ENCODE measurements at places on chromosomes 12 and 14.

- no peak for DNase-seq
Measured at GRCh38 chr12:27566159-27566558, 42.2 kb downstream of the PPFIBP1 start.

- no peak for DNase-seq
Measured at GRCh38 chr12:59131462-59131861, 211.2 kb upstream of the LRIG3 start.

- DNase-seq: no peak
Measured at GRCh38 chr14:26873362-26873960, 275.6 kb upstream of the NOVA1 start.

GRCh38 chr12:26273811-26274210 is 78.4 kb downstream of the SSPN start:
- no peak for DNase-seq

DNA sequence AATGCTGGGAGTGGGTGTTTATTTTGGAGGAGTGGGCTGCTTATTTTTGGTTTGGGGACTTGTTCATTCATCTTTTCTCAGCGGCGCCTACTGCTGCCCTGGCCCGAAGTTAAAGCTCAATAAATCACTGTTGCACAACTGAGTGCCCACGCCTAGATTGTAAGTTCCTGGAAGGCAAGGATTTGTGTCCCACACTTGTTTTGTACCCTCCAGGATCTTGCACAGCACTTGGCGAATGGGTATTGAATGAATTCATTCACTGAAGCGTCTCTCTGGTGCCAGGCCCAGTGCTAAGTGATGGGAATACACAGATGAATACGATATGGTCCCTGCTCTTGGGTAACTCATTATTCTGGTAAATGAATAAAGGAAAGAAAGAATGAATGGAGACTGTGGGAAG is 153.3 kb upstream of the PARP11 start:
- no peak for DNase-seq

DNA sequence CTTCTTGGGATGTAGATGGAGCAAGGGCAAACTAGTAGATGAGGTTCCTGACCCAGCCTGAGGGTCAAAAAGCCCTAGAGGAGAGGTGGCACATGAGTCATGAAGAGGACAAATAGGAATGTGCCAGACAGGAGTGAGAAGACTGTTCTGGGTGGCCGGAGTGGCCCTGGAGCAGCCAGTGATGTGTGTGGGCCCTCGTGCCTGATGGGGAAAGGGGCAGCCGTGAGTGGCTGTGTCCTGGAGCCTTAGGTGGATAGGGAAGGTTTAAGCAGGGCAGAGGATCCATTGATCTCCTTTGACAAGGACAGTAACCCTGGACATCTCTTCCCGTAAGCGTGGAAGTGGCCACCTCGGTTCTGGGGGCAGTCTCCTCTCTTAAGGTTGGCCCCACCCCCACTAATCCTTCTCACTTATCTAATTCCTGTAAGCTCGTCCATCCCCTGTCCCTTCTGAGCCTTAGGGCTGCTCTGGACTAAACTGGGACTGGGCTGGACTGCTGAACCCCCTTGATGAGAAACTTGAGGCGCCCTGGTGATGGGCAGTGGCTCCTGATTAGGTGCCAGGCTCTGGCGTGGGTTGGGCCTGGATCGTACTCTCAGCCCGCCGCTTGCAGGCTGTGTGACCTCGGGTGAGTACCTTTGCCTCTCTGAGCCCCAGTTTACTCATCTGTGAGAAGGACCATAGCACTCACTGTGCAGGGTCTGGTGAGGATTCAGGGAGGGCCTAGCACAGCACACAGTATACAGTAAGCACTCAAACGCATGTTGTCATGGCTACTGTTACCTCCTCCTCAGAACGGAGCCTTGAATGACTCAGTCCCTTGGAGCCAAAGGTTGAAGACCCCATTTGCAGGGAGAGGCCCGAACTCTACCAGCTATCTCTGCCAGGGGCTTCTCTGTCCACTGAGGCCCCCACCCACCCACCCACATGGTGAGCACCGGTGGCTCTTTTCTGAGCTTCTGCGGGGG is 4.0 kb downstream of the FAM222A start:
- no peak for DNase-seq

DNA sequence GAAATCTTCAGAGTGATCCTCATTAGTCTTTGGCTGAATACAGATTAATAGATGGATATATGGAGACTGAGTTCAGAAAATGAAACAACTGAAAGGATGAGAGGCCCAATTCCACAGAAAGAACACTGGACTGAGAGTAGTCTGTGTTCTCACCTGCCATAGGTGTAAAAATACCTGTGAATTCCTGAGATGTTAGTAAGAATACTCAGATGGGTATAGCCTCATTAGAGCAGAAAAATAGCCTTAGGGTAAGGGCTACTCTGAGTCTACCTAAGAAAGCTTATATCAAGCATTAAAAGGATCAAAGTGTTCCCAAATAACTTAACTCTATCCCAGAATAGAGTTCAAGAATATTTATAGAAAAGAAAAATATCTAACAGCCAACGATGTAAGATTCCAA is 1510.3 kb upstream of the SEL1L start:
- DNase-seq: no peak

GRCh38 chr14:25899197-25899596 is 698.6 kb downstream of the NOVA1 start:
- no peak for DNase-seq

DNA sequence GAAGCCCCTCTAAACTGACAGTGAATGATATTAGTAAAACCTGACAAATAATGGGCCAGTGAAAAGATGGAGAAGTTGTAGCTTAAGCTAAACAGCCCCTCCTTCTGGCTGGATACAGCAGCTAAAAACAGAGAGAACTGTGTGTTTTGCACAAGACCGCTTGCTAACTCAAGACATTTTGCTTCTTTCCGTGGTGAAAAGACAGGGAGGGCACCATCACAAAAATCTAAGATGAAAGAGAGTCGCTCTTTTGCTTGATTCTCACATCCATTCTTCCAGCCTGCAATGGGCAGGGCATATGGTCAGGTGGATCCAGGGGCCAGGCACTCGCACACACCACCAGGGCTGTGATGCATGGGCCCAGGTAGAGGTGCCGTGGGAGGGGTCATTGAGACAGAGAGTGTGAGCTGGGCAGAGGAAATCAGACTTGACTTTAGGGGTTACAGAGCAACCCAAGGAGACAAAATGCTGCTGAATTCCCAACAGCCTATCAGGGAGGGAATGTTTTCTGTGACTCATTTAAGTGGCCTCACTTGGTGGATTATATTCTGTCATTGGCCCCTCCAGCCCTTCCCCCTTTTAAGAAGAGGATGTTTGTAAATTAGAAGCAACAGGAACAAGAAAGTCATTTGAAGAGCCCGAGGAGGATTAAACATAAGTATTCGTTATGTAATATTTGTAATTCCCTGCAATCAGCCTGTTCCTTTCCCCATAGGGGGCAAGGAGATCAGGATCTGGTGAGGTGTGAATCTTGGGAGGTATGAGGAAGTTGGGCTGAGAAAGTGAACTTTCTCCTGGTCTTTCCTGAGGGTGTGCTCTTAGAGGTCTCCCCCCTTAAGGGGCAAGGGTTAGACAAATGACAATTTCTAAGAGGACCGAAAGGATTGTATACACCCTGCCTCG is 12.3 kb downstream of the EMP1 start:
- DNase-seq: no peak

- no peak for DNase-seq
Measured at GRCh38 chr14:105039458-105040205, 18.7 kb upstream of the CDCA4 start.

GRCh38 chr14:42629553-42629952 is 1022.9 kb downstream of the LRFN5 start:
- no peak for DNase-seq

- no peak for DNase-seq
Measured at GRCh38 chr12:3380200-3381043, 110.6 kb upstream of the PRMT8 start.

DNA sequence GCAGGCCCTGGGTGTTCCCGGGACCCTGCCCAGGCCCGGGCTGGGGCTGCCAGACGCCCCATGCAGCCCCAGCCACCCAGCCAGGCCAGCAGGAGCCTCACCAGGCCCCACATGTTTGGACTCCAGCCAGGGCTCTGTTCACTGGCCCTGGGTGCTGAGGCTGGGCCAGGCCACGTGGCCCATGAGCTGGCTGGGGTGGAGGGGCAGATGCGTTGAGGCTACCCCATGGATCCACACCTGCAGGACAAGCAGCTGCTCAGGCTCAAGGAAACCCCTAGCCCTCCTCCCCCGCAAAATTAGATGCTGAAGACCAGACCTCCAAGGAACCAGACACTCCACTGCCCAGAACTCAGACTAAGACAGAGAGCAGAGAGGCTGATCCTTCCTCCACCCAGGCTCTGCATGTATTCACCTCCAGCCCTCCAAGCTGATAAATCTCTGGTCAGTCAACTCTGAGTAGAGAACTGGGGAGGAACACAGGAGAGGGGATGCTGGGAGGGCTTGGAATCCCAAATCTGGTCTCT is 1.6 kb downstream of the CDH24 start:
- DNase-seq: no peak

- no peak for DNase-seq
Measured at GRCh38 chr12:95742586-95742985, 48.0 kb downstream of the NTN4 start.

DNA sequence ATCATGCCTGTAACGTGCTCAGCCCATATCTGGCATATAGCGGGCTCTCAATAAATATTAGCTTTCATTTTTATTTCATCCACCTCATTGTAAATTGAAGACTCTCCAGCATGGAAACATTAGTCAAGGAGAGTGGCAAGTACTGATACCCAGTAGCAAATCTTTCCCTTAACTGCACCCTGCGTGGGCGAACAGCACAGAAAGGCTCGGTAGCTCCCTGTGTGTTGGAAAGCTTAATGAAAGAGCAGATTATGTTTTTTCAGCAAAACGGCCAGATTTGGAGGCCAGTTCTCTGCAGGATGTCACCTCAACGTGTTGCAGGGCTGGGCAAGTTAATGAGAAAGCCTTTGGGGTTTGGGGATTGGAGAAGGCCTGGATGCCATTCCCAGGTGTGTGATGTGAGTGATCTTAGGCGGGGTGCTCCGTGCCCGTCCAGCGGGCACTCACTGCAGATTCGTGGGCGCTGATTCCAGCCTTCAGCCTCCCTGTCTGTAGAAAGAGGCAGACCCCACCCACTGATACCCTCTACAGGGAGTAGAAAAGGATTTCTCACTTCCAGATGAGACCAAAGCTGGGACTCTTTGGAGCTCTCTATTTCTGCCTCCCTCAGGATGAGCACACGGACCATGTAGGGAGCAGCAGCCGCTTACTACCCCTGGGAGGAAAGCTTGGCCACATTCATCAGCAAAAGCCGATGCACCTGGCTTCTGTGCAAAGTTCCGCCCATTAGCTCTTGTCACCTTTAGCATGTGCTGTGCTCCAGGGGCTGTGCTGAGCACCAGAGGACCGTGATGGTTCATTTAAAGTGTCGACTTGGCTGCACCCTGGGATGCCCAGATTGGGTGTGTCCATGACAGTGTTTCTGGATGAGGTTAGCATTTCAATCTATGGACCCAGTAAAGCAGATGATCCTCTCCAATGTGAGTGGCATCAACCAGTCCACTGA is 29.1 kb downstream of the C14orf132 start:
- DNase-seq: no peak

DNA sequence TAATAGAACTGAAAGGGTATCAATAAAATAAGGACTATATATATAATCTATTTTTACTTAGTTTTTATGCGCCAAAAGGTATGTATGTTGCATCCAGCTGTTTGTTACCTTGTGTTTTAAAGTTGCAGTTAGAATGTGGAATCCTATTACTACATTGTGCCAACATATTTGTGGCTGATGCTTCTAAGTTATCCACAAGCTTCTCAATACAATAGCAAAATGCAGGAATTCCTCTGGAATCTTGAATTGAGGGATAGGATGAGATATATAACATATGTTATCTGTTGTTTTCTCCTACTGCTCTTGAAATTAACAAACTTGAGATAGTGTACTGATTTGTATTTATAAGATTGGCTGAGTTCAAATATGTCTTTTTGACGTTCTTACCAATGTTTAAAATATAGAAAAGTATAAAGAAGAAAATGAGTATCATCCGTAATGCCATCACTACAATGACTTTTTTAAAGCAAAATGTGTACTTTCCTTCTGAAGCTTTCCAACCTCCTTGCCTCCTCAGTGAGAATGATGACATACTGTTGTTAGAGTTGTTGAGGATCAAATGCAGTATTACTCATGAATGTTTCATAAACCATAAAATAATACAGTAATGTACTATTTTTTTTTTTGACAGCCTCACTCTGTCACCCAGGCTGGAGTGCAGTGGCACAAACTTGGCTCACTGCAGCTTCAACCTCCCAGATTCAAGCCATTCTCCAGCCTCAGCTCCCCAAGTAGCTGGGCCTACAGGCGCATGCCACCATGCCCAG is 6.6 kb downstream of the RAP1B start:
- no peak for DNase-seq

Data from NCI-H748 treated with DMSO at 0.1 percent for 48 hours (cell line).